ENCODE measurements at places on chromosomes 3 and 15. TPM values are rescaled to one million over a fixed set of nuclear protein-coding genes. Genes with fewer than 3 reads are reported as not detected.

The GOLGA8R gene
- total RNA-seq, result 1.2 TPM

The ATP13A5 gene
- total RNA-seq, result not detected

The STRIT1 gene
- not detected for total RNA-seq

The FAM174B gene
- total RNA-seq, result 1.8 TPM

The CALML4 gene
- 3.9 TPM for total RNA-seq

The SAMMSON gene
- total RNA-seq, result not detected

The TRPM1 gene
- under 0.01 TPM for total RNA-seq

The ZIC1 gene
- 21.7 TPM for total RNA-seq

The XXYLT1 gene
- total RNA-seq, result 19.1 TPM

The SENP8 gene
- total RNA-seq, result 2.9 TPM

The GOLGA8T gene
- not detected for total RNA-seq

The RAB27A gene
- 4.7 TPM for total RNA-seq

The SLC28A2 gene
- total RNA-seq, result not detected

The IL17RE gene
- 13.9 TPM for total RNA-seq

The TMEM266 gene
- total RNA-seq, result not detected

The ROPN1 gene
- not detected for total RNA-seq

The MYRIP gene
- total RNA-seq, result 0.20 TPM

The RGMA gene
- 2.9 TPM for total RNA-seq

The RLBP1 gene
- not detected for total RNA-seq

The ZNF80 gene
- not detected for total RNA-seq
